ENCODE measurements at places on chromosomes 3 and 15.

GRCh38 chr3:128313935-128314334 is 152.8 kb downstream of the DNAJB8 start:
- no peak for DNase-seq

DNA sequence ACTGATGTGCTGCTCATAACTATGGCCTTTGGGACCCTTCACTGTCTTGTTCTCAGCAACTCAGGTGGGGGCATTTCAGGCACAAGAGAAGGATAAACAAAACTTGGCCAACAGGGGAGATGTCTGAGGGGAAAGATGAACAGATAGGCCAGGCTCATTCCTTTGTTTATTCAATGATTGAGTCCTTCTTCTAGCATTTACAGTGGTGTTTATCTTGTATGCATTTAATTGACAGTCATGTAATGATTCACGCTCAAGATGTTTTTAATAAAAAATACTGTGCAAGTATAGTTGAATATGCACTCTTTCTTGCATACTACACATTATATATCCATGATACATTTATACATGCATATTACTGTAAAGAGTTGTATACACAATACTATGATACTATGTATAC is 44.5 kb downstream of the RHCG start:
- no peak for DNase-seq

GRCh38 chr3:103410231-103410630 is 975.4 kb downstream of the ZPLD1 start:
- no peak for DNase-seq

- DNase-seq = no peak
Measured at GRCh38 chr15:81411969-81412633, 38.1 kb upstream of the TMC3 start.

All from HS-5 (cell line).